ENCODE measurements at places on chromosomes 11 and 22. TPM values are rescaled to one million over a fixed set of nuclear protein-coding genes. Genes with fewer than 3 reads are reported as not detected.

The C1QTNF5 gene
- total RNA-seq: 0.85 TPM

The GPHA2 gene
- total RNA-seq: not detected

The ROBO4 gene
- 0.10 TPM for total RNA-seq

The SREBF2 gene
- total RNA-seq: 103 TPM

The LMO1 gene
- 0.20 TPM for total RNA-seq

The CRYBB3 gene
- total RNA-seq: not detected

DNA sequence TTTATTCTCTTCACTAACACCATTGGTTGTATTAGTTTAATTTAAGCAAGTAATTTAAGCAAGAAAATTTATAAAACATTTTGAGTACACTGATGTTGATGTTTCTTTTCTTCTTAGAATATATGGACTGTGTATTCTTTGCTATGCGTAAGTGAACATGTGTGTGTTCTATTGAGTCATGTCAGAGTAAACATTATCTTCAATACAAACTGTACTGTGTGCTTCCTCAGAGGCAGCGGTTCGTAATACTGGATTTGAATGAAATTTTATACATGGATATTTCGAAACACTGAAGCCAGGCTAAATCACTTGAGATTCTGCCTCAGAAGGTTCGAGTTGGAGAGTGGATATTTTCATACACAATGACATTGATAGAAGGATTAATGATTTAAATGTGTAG is 452.6 kb downstream of the LUZP2 start:
- DNase-seq: no peak

GRCh38 chr11:57471496-57471895 is 11.2 kb downstream of the RTN4RL2 start:
- no peak for DNase-seq

- DNase-seq: peak; percentile 86
These were observed 34.9 kb downstream of the SCUBE1 start for GRCh38 chr22:43308060-43308830.

DNA sequence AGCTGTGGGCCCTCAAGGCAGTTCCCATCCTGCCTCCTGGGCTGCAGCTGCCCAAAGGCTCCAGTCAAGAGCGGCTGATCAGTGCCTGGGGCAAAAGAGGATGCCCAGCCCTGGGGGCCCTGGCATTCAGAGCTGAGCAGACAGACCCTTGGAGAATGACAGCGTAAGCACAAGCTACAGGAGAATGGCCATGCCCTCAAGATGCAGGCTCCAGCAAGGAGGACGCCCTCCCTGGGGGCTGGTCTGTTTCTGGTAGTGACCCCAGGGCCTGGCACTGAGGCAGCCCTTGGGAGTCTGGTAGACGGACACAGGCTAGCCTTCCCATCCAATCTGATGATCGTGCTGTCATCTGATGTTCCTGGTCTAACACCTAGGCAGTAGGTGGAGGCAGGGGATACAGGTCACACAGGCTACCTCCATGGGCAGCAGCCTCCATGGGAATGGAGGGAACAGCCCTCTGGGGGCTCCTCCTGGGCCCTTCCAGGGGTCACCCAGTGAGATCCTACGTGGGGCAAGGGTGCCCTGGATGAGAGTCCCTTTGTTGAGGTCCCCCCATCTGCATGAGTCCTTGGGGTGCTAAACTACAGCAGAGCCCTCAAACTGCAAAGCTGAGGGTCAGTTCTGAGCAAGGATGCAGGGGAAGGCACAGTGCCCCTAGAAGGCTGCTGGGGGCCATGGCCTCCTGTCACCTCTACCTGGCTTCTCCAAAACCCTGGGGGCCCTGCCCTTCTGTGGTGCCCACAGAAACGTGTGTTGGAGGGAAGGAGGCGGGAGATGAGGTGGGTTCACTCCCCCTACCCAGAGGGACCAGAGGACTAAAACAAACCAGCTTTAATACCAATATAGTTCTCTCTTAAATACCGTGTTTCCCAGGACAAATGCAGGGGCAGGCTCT is 10.2 kb upstream of the SF1 start:
- DNase-seq: no peak

- DNase-seq: no peak
These were observed 24.7 kb downstream of the CPT1A start for GRCh38 chr11:68816917-68817419.

- DNase-seq: peak; percentile 72
These were observed 81.4 kb downstream of the TBC1D22A start for GRCh38 chr22:46843821-46844255.

GRCh38 chr11:130729678-130730300 is 186.5 kb downstream of the SNX19 start:
- DNase-seq: no peak

DNA sequence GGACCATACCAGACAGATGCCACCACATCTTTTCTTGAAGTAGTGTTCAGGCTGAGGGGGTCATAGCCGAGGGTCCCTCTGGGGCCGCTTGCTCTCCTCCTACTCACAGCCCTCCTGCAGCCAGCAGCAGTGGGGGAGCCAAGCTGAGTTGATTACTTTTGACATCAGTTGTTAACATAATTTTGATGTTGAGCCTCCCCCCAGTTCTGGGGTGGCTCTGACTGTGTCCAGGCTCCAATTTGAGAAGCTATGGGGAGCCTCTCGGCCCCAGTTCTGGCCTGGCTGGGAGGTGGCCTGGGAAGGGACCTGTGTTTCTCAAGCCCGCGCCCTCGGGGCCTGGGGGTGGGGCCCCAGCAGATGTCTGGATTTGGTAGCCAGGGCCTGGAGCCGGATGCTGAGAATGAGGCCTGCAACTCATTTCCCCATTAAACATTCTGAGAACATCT is 47.9 kb downstream of the KCNQ1OT1 start:
- DNase-seq: no peak

DNA sequence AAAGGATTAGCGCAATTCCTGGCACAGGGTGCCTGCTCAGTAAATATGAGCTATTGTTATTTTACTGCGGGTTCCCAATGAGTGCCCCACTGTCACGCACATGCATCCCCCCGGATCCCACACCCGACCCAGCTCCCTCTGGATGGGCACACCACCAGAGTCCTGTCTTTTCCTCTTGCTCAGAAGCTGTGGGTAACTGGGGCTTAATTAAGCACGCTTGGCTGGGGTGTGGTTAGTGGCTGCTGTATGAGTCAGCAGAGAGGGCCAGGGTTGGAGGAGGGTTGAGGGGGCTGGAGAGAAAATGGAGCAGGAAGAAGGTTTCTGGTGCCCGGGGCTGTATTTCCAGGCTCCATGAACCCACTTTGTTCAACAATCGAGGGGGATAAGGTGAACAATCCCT is 30.3 kb upstream of the NECTIN1 start:
- DNase-seq: peak; percentile 55

DNA sequence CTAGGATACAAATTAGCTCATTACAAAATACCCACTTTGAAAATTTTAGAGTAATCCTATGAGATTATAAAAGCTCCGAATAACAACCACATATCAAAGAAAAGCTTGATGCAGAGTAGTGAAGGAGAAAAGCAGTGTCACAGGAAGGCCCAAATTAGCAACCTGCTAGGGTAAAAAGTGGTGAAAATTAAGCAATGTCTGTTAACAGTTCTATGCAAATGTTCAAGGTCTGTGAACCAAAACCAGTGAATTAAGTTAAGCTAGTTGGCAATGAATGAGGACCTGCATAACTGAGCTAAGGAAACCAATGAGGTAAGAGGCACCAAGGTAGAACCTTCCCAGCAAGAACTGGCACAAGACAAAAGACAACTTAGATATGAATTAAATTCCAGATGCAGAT is 29.6 kb downstream of the PRDM10 start:
- DNase-seq: no peak

GRCh38 chr22:27866135-27867084 is 52.6 kb downstream of the PITPNB start:
- DNase-seq: no peak

DNA sequence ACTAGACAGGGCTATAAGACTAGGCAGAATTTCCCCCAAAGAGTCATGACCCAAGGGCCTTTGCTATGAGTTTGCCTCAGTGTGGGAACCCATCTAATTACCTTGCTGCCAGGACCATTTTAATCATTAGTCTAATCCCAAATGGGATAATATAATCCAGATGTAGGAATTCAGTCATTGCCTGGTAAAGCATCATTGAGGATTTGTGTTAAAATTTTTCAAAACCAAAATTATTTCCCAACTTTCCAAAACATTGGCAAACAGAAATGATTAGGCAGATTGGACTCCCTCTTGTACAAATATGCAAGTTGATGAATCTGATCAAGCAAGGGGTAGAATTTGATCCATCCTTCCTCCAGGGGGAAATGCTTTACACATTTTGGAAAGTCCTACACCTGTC is 16.2 kb upstream of the MMP13 start:
- DNase-seq: no peak

All from SJCRH30 (cell line).